Endodermal cell (in vitro differentiated cells): ENCODE measurements at places on chromosomes 13 and 19.
A peak's percentile ranks its signal among the peaks of the same experiment; 100 is the strongest.

DNA sequence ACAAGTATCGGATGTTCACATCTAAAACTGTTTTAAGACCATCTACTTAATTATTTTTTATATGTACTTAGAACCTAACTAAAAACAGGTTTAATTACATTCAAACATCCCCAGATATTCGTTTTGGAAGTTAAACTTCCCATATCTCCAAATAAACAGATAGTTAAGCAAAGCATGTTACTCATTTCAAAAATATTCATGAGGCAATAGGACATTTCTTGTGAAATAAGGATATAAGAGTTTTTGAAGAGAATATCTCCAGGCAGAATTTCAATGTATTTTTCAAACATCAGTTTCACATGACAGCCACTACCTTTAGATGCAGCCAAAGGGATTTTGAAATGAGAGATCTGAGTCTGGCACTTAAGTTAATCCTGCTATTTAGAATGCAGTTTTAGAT is 697.5 kb downstream of the SLITRK1 start:
- no peak for DNase-seq

DNA sequence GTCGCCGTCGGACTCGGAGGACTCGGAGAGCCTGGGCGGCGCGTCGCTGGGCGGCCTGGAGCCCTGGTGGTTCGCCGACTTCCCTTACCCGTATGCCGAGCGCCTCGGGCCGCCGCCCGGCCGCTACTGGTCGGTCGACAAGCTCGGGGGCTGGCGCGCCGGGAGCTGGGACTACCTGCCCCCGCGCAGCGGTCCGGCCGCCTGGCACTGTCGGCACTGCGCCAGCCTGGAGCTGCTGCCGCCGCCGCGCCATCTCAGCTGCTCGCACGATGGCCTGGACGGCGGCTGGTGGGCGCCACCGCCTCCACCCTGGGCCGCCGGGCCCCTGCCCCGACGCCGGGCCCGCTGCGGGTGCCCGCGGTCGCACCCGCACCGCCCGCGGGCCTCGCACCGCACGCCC is 2.5 kb upstream of the GRWD1 start:
- peak; percentile 66 for DNase-seq

DNA sequence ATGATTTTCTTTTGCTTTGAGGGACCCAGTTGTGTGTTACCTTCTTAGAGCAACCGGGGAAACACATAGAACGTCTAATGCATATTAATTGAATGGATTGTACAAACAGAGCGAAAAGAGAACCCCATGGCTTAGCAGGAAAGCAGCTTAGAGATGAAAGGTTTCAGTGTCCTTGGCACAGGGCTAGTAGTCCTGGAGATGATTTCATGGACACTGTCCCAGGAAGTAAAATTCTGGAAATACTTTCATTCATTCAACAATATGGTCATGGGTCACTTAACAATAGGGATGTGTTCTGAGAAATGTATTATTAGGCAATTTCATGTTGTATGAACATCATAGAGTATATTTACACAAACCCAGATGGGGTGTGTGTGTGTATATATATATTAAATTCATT is 9.7 kb upstream of the FUT2 start:
- no peak for DNase-seq

DNA sequence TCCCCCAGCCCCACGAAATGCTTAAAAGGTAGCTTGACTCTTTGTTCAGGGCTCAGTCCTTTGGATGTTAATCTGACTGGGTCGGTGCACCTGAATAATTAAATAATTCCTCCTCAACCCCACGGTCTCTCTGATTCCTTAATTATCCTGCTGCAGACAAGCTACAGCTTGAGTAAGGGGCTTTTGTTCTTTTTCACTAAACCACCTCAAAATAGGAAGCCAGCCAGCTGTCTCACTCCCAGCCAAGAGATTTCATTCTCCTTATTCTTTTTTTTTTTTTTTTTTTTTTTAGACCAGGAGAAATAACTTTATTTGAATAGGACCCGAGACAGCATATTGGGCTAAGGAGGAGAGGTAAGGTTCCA is 7.9 kb upstream of the FCGBP start:
- DNase-seq: no peak

DNA sequence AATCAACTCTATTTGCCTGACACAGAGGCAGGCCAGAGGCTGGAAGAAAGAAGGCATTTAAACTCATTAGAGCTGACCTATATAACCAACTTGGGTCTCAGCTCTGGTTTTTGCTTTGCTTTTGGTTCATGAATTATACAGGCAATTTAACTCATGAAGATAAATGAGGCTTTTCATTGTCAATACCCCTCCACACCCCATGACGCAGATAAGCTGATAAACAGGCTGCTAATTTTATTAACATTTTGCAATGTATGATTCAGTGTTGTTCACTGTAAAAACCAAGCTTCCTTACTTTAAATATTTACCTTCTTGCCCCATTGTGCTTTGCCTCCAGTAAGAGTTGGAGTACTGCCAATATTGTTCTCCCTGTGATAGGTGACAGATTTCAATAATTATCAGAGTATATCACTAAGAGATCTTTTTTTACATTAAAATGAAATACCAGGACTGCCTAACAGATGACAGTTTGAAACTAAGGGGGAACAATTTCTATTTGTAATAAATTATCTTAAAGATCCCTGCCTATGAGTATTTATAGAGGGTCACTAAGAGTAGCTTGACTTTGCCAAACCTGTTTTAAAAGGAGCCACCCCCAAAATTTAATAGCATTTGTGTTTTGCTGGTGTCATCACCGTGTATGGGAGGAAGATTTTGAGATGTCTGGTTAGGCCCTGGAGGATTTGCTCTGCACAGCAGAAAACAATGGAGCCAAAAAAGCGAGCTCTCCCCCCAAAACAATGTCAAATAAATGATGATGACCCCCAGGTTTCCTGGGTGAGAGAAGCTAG is 472.7 kb upstream of the NBEA start:
- no peak for DNase-seq

- peak; percentile 77 for DNase-seq
These were observed 37.7 kb downstream of the LHFPL6 start for GRCh38 chr13:39565036-39565949.

DNA sequence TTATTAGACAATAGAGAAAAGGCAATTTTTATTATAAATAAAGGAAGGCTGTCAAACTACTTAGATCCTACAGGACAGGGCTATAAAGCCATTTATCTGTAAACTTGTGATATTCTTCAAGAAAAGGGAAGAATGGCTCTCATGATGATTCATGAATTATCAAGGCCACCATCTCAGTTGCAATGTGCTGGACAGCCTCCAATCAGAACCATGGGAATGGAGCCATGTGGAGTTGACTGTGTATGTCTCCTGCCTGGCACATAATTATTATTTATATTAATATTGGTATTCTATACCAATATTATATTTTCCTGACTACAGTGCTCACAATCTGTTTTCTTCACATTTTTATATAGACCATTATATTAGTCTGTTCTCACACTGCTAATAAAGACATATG is 560.5 kb upstream of the MIR17HG start:
- DNase-seq: no peak

DNA sequence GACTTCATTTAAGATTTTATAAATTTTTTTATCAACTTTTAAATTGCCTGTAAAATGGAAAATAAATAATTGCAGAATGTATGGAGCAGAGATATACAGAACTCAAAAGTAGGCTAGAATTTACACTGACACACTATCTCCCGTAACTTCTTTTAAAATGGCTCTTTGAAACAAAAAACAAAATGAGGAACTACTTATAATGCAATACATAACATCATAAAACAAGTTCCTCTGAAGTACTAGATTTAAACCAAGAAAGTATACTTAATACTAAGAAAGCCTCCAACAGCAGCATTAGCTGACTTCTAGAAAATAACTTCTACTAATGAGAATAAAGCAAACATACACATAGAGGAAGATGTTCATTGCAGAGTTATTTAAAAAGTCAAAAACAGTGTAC is 17.0 kb downstream of the RBM26 start:
- no peak for DNase-seq

DNA sequence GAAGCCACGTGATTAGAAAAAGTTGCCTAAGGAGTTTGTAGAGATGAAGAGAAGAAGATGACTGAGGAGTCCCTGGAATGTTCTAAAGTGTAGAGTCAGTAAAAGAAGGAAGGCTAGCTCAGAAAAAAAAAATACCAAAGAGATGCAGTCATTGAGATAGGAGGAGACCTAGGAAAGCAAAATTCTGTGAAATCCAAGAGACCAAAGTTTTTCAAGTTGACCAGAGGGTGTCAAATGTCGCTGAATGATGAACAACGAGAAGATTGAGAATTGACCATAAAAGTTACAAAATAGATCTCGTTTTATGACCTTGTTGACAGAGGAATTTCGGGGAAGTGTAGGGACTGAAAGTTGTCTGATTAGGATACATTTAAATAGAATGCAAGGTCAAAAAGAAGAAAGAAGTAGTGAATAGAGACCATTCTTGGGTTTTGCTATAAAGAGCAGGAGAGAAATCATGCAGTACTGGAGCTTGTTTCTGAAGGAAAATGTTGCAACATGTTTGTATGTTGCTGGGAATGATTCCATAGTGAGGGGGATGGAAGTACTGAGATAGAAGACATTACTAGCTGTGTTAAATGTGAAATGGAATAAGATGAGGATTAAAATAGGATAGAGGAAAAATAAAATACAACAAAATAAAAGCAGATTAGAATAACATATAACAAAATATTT is 30.2 kb upstream of the HTR2A start:
- DNase-seq: no peak

DNA sequence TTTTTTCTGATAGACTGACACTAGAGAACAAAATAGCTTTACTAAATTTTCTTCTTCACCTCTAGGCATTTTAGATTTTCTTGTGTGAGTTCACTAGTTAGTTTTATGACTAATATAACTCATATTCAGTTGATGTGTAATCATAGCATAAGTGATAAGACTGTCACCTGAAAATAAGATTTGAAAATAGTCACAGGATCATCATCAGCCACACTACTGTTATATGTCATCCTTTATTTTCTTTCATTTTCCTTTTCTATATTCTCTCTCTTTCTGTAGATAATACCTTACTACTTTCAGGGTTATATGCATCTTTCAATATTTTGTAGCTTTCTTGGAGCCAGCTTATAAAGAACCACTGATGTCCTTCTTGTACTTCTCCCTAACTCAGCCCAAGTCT is 292.6 kb downstream of the TDRD3 start:
- DNase-seq: no peak

DNA sequence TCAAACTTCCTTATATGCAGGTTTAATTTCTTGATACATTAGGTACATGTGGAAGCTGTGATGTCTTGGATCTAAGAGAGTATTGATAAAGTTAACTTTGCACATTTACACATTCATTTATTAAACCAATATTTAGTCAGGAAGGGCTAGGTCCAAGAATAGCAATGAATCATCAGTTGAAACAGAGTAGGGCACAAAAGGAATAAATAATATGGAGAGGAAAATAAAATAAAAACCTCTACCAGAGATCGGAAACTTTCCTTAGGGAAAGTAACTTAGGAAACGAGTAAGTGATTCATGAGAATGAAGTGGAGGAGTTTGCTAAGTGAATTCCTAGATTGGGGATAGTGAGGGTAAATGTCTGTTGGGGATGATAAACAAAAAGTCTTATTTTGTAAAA is 259.4 kb upstream of the DACH1 start:
- no peak for DNase-seq

GRCh38 chr19:51089786-51090185 is 7.1 kb upstream of the KLK14 start:
- no peak for DNase-seq

DNA sequence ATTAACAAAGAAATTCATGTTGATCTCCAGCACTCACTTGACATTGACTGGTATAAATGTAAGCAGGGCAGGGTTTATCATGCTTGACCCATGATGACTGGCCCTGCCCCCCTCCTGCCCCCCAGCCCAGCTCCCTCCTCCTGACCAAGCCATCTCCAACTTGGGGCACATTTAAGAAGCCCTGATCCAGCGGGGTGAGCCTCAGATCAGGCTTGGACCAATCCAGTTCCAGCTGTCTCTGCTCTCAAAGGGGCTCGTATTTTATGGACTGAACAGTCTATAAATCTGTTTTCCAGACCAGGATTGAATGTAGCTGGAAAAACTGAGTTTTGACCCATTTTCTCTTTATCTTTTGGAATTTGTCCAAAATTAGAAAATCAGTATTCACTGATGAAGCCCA is 100.0 kb downstream of the COL4A1 start:
- DNase-seq: no peak

DNA sequence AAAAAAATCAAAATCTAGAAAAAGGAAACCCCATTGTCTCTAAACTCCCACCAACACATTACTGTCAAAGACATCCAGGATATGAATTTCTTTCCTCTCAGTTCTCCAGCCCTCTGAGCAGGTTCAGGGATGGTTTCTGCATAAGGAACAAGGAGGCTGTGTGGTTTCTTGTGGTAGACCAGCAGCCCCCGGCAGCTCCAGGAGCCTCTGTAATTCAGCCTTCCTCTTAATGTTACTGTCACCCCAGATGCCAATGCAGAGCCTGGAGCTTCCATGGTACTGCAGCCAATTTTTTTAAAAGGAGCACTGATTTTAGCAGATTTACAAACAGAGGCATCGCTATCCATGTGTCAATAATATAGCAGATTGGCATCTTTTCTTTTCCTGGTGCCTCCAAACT is 100.6 kb upstream of the FAM216B start:
- DNase-seq: no peak

GRCh38 chr19:38893341-38893771 is 6.1 kb downstream of the SIRT2 start:
- peak; percentile 35 for DNase-seq

- peak; percentile 98 for DNase-seq
These were observed 91.6 kb downstream of the GNG7 start for GRCh38 chr19:2610637-2611482.

GRCh38 chr19:18651733-18652132 is 14.9 kb downstream of the KLHL26 start:
- DNase-seq: peak; percentile 46

GRCh38 chr13:113196970-113197737 is 11.3 kb downstream of the PCID2 start:
- DNase-seq: no peak

GRCh38 chr19:11418549-11419506 is at the start of gene RGL3:
Gene RGL3, minus strand, starts transcription at chr19:11419314. Its CDS starts 36 bp downstream, at chr19:11419278.
- DNase-seq: peak; percentile 95

- no peak for DNase-seq
These were observed 506 bp downstream of the KCNRG start for GRCh38 chr13:50015750-50016149.

GRCh38 chr13:21988624-21989023 is 317.8 kb downstream of the FGF9 start:
- no peak for DNase-seq

- no peak for DNase-seq
These were observed 14.0 kb upstream of the TOMM40 start for GRCh38 chr19:44876930-44877535.

GRCh38 chr19:1855040-1855827 is 7.0 kb upstream of the REXO1 start:
- DNase-seq: peak; percentile 99

DNA sequence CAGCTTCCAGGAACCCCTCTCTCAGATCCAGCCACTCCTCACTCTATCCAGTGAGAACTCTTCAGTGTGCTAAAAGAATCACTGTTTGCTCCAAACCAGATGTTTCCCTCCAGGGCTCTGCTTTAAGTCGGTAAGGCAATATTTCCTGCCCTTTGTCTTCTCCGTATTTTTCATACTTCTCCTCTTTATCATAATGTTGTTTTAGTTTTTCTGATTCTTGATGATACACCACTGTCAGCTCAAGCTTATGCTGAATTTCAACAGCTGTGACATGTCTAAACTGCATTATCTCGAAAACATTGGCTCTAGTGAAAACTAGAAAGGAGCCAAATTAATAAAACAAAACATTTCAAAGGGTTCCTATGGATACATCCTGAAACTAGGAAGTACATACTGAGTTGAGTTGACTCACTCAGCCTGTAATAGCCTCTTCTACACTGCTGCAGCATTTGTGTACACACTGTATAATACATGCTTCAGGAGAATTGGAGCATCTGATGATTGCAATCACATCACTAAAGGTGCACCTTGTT is 39.8 kb downstream of the GPR180 start:
- no peak for DNase-seq
